Progenitor cell of endocrine pancreas (in vitro differentiated cells): ENCODE measurements at places on chromosomes 16 and 17.

DNA sequence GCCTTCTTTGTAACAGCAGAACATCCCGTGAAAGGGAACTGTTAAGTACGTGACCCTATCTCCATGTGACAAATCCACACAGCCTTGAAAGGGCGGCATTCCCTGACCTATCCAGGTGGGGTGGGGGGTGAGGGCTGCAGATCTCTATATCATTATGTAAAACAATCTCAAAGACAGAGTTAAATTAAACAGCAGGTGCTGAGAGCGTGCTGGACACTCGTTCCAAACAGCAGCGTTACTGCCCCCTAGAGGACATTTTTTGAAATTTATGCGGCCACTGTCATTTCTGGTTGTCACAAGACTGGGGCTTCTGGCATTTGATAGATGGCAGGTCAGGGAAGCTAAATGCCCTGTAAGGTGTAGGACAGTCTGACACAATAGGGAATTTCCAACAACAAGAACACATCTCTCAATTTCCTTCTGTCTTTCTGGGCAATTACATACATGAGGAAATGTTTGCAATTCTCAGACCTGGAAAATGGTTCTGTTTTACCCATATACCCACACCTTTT is 6.7 kb upstream of the SLC25A39 start:
- peak; percentile 60 for DNase-seq

- no peak for DNase-seq
Observed at GRCh38 chr16:64531401-64531800, 590.5 kb downstream of the CDH11 start.

- no peak for DNase-seq
Observed at GRCh38 chr16:76932541-76933211, 258.3 kb upstream of the MON1B start.

DNA sequence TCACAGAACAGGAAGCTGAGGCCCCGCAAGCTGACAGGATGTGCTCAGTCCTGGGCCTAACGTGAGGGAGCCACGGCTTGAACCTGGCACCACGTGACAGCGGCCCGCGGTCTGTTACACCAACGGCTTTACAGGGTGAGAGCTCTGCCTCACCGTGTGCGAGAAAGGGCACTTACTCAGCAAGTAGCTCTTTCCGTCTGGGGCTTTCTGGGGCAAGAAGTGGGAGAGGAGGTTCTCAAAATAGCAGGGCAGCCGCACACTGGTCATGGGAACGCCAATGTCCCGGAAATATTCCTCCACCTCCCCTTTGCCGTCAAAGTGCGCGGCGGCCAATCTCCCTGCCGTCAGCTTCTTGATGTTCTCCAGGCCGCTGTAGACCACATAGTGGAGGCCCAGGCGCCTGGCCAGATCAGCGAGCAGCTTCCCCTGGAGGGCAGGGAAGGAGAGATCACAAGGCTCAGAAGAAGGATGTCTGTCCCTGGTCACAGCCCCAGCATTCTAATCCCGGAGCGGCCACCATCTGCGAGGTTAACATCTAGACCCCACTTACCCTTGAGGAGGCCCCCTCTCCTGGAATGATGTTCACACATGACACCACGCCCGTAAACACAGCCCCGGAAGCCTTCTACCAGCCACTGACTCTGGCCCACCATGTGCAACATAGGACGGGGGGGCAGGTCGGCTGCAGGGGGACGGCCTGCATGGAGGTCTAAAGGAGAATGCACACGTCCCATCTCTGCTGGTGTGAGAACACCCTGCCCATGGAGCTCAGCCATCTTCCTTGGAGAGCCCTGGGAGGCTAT is 8.2 kb downstream of the NMRAL1 start:
- DNase-seq = no peak
